ENCODE measurements at places on chromosomes 16 and 17. TPM values are rescaled to one million over a fixed set of nuclear protein-coding genes. Genes with fewer than 3 reads are reported as not detected.

Gene HAS3
- 0.86 TPM for total RNA-seq

Gene MXRA7
- 56.5 TPM for total RNA-seq

Gene KRT36
- total RNA-seq, result not detected

Gene MSLN
- 5.7 TPM for total RNA-seq

Gene HS3ST4
- total RNA-seq, result 11.1 TPM

Gene OR3A3
- not detected for total RNA-seq

Data from mesothelial cell of epicardium (in vitro differentiated cells).